ENCODE measurements at places on chromosomes 7 and 10.

DNA sequence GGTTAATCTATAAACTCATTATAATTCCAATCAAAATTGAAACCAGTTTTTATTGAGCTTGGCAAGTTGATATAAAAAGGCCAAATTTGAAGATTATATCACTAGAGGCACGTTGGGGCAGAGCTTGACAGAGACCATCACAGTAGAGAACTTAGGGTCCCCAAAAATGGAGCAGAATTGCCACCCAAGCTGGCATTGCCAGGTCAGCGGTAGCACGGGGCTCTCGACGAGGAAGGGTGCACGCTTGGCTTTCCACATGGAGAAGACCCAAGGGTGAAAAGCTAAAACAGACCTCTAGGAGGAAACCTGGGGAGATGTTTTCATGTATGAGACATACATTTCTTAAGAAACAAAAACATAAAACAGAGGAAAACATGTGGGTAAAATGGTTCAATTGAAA is 4.3 kb upstream of the JAKMIP3 start:
- DNase-seq, result no peak

GRCh38 chr7:157003756-157004520 is 6.5 kb downstream of the MNX1 start:
- DNase-seq, result no peak

- DNase-seq, result no peak
Measured at GRCh38 chr7:75689246-75690099, 49.3 kb downstream of the HIP1 start.

- no peak for DNase-seq
Measured at GRCh38 chr10:132447446-132448247, 50.6 kb downstream of the PWWP2B start.

DNA sequence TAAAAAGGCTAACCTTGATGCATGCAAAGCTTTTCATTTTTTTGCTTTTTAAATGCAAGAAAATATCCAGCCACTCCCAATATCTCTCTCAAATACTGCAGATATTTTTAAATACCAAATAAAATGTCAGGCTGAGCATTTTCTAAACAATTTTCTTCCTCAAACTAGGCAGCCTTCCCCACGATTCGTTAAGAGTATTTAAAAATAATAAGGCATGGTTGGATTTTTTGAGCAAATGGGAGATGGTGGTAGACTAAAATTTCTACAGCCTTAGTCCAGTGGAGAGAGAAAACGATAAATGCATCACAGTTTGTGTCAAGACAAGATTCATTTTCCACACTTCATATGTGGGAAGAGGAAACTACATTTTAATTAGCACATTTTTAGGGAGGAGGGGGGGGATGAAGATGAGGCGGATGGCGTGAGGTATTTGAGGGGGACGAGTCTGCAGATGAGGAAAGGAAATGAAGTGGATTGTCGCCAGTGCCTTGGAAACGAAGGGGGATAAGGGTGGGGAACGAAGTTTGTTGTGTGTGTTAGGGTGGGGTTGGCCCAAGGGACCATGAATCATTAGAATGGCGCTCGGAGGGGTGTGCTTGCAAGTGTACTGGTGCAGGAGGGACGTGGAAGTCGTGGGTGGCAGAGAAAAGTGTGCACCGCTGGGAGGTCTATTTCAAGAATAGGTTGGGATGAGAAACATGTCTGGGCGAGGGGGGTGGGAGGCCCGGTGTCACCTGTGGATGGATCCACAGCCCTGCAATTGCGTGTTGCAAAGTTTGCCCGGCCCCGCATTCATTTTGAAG is 1.2 kb upstream of the ADD3 start:
- DNase-seq, result peak; percentile 31

- no peak for DNase-seq
Measured at GRCh38 chr10:67837541-67838314, at the start of gene DNAJC12. TSS of gene DNAJC12 (minus strand) at chr10:67838188. CDS start at chr10:67838011, 177 bp downstream.

- DNase-seq, result no peak
Measured at GRCh38 chr10:19947656-19948055, 131.4 kb downstream of the PLXDC2 start.

GRCh38 chr7:35467456-35467978 is 213.6 kb upstream of the TBX20 start:
- DNase-seq, result no peak

DNA sequence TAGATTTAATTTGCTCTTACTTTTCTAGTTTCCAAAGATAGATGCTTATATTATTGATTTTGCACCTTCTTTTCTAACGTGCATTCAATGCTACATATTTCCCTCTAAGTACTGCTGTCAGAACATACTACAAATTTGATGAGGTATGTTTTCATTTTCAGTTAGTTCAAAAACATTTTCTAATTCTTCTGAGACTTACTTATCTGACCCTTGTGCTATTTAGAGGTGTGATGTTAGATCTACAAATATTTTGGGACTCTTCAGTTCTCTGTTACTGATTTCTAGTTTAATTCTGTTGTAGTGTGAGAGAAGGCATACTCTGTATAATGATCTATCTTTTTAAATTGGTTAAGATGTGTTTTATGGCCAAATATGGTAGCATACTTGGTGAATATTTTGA is 97.8 kb upstream of the TMEM168 start:
- no peak for DNase-seq

GRCh38 chr10:49628599-49628998 is 14.8 kb downstream of the CHAT start:
- DNase-seq, result no peak

DNA sequence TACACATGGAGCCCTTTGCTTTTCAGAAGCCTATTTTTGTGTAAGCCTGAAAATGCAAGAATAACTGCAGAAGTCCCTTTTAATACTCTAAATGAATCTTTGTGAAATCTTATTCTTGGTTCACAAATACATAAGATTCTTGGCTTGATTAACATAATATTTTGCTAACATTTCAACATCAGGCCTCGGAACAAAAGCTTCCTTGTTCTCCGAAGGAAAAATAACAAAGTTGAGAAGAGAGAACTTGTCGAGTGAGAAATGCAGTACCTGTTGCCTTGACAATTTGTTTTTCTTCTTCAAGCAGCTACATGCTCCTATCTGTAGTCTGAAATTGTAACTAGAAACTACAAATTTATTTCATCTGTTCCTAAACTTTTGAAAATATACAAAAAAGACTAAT is 8.5 kb downstream of the NT5C2 start:
- DNase-seq, result no peak

GRCh38 chr7:130972201-130972600 is 238.2 kb upstream of the KLF14 start:
- DNase-seq, result no peak

Data from neuronal stem cell (in vitro differentiated cells).